ENCODE measurements at places on chromosomes 12 and 14. TPM values are rescaled to one million over a fixed set of nuclear protein-coding genes. Genes with fewer than 3 reads are reported as not detected.
A peak's percentile ranks its signal among the peaks of the same experiment; 100 is the strongest.

- no peak for DNase-seq
- H3K4me3 ChIP-seq = no peak overlapping the region
- no peaks in the 10 kb centered on the region for H3K27me3 ChIP-seq
- no peaks in the 10 kb centered on the region for H3K4me1 ChIP-seq
- H3K36me3 ChIP-seq = no peaks in the 10 kb centered on the region
- no peak overlapping the region for H3K27ac ChIP-seq
These were observed 47.3 kb downstream of the ACSM4 start for GRCh38 chr12:7351177-7351576.

GRCh38 chr14:38948171-38948570 lies 154.9 kb downstream of the SEC23A start:
- H3K27ac ChIP-seq = no peak overlapping the region
- H3K4me1 ChIP-seq = no peaks in the 10 kb centered on the region
- no peak overlapping the region for H3K4me3 ChIP-seq
- no peak for DNase-seq
- no peaks in the 10 kb centered on the region for H3K27me3 ChIP-seq

GRCh38 chr14:60637479-60638315 lies 11.6 kb downstream of the SIX1 start:
- H3K4me3 ChIP-seq = no peak overlapping the region
- no peaks in the 10 kb centered on the region for H3K36me3 ChIP-seq
- DNase-seq = no peak
- H3K27ac ChIP-seq = no peak overlapping the region
- no peaks in the 10 kb centered on the region for H3K4me1 ChIP-seq
- H3K27me3 ChIP-seq = peaks cover 65% of the 10 kb centered on the region

DNA sequence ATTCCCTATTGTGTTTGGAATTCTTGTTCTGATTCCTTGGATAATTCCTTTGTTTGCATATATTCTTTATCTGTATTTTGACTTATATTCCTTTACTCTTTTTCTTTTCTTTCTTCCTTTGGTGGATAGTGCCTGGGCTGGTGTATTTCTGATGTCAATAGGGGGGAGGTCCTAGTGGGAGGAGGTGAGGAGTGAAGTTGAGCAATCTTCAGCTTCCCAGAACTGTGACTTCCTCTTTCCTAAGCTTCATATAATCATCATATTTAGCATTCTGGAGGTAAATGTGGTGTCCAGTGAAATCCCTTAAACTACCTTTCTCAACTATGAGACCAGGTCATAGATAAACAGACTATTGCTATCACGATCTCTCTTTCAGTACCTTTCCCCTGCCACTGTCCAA lies 29.6 kb upstream of the TBPL2 start:
- H3K27me3 ChIP-seq = no peaks in the 10 kb centered on the region
- DNase-seq = no peak
- H3K27ac ChIP-seq = no peak overlapping the region
- no peaks in the 10 kb centered on the region for H3K36me3 ChIP-seq

DNA sequence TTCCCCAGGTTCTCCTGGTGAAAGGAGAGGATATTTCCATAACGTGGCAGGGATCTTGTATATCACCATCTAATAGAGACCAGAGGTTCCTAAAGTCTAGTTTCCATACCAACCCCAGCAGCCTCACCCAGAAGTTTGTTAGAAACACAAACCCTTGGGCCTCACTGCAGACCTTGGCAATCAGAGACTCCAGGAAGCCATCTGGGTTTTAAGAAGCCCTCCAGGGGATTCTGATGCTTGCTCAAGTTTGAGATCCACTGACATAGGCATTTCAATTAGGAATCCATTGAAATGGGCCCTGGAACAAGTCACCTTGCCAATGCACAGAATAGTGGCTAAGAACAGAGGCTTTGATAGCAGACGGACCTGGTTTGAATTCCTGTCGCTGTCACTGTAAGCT lies 2.2 kb upstream of the CMKLR1 start:
- H3K4me1 ChIP-seq = peaks cover 9% of the 10 kb centered on the region
- no peak for DNase-seq
- no peak overlapping the region for H3K27ac ChIP-seq
- H3K27me3 ChIP-seq = no peaks in the 10 kb centered on the region

DNA sequence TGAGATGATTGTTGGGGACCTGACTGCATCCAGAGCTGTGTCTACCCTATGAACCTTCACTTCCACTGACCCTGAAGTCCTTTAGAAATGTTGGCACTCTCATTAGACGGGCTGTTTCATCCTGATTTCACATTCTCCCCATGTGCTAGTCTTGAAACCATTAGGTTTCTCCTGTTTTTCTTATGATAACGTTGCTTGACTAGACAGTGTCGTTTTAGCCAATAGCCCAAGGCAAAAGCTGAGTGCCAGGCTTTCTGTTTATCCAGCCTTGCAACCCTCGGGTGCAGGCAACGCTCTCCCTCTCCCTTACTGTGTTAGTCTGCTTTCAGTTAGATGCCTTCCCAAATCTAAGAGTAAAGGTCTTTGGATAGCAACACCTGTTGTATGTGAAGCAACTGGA lies 30.1 kb downstream of the DACT1 start:
- H3K27me3 ChIP-seq = no peaks in the 10 kb centered on the region
- H3K4me3 ChIP-seq = no peak overlapping the region
- no peaks in the 10 kb centered on the region for H3K36me3 ChIP-seq
- H3K27ac ChIP-seq = no peak overlapping the region
- no peaks in the 10 kb centered on the region for H3K4me1 ChIP-seq

- no peaks in the 10 kb centered on the region for H3K36me3 ChIP-seq
- H3K4me1 ChIP-seq = no peaks in the 10 kb centered on the region
- DNase-seq = no peak
- peak overlapping the region; percentile 79 for H3K27ac ChIP-seq
- H3K4me3 ChIP-seq = no peak overlapping the region
These were observed 22.8 kb upstream of the IGF1 start for GRCh38 chr12:102503056-102503681.

DNA sequence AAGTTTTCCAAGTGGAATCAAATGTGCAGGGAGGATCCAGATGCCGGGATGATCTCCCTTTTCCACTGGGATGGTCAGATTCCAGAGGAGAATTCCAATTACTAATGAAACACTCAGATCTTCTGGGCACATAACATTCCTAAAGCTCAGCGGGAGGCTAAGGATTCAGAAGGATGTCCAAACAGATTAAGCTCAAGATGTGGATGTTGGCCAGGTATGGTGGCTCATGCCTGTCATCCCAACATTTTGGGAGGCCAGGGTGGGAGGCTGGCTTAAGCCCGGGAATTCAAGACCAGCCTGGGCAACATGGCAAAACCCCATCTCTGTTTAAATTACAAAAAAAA lies 62.0 kb upstream of the PNMA1 start:
- no peaks in the 10 kb centered on the region for H3K36me3 ChIP-seq
- no peak overlapping the region for H3K4me3 ChIP-seq
- H3K4me1 ChIP-seq = peaks cover 12% of the 10 kb centered on the region
- no peaks in the 10 kb centered on the region for H3K27me3 ChIP-seq

- DNase-seq = no peak
- no peak overlapping the region for H3K27ac ChIP-seq
- H3K27me3 ChIP-seq = no peaks in the 10 kb centered on the region
- H3K4me1 ChIP-seq = no peaks in the 10 kb centered on the region
- no peaks in the 10 kb centered on the region for H3K36me3 ChIP-seq
These were observed 64.3 kb upstream of the CDKN3 start for GRCh38 chr14:54332490-54332889.

DNA sequence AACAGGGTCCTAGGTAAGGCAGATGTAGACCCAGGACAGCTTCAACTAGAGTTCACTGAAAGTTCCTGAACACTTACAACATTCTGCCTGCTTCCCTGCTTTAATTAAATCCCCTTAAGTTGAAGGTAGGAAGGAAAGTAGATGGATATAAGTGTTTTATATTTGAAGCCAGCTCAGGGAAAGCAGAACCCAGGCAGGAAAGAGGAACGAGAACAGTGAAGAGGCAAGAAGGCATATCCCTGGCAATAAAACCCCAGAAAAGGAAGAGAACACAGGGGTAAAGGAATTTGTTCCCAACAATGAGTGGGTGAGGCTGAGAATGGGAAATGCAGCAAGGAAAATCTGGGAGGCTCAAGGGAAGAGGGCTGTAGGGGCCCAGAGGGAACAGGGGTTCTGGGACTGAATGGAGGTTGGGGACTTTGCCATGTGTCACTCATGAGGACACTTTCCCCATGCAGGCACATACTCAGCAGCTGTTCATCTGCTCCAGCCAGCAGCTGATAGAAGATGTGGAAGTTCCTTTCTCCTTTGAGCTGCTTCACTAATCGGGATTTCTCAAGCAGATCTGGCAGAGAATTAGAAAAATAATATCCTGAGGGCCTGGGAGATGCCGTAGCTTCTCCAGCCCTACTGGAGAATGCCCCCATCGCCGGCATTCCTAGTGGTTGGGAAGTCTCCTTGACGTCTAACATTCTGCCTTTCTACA lies 3.7 kb downstream of the MYO1A start:
- DNase-seq = no peak
- H3K4me3 ChIP-seq = no peak overlapping the region
- H3K36me3 ChIP-seq = no peaks in the 10 kb centered on the region
- H3K4me1 ChIP-seq = no peaks in the 10 kb centered on the region

DNA sequence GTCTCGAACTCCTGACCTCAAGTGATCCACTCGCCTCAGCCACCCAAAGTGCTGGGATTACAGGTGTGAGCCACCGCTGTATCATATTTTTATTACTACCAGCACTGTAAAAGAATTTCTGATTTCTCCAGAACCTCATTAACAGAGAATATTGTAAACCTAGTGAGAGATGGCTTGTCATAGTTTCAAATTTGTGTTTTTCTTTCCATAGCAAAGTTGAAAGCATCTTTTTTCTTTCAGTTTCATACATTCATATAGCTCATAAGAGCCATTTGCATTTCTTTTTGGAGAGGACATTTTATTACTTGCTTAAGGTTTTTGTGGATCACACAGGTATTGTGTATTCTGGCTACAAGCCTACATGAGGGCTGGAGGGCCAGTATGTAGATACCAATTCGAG lies 58.0 kb downstream of the MIS18BP1 start:
- no peak overlapping the region for H3K4me3 ChIP-seq
- H3K27ac ChIP-seq = no peak overlapping the region
- H3K27me3 ChIP-seq = no peaks in the 10 kb centered on the region

GRCh38 chr14:35696575-35696974 lies 112.5 kb downstream of the RALGAPA1 start:
- H3K4me3 ChIP-seq = no peak overlapping the region
- H3K36me3 ChIP-seq = no peaks in the 10 kb centered on the region
- no peak for DNase-seq
- H3K4me1 ChIP-seq = no peaks in the 10 kb centered on the region

GRCh38 chr12:114232187-114232586 lies 173.8 kb downstream of the TBX5 start:
- H3K27me3 ChIP-seq = no peaks in the 10 kb centered on the region
- DNase-seq = no peak
- H3K4me3 ChIP-seq = no peak overlapping the region
- H3K4me1 ChIP-seq = no peaks in the 10 kb centered on the region

DNA sequence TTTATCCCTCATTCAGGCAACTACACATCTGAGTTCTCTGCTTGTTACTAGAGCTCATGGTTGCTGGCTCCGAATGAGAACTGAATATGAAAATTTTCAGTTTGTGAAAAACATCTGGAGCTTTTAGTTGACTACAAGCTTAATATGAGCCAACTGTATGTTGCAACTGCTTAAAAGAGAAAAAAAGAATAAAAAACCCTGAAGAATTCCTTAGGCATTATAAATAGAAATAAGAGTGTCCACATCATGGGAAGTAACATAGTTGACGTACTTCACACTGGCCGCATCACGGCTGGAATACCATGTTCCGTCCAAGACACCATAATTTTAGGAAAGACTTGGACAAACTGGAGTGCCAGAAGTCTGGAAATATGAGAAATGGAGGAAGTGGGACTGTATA lies 57.9 kb downstream of the PDE3A start:
- no peak overlapping the region for H3K27ac ChIP-seq
- no peak overlapping the region for H3K4me3 ChIP-seq
- no peaks in the 10 kb centered on the region for H3K4me1 ChIP-seq
- DNase-seq = peak; percentile 63
- H3K36me3 ChIP-seq = no peaks in the 10 kb centered on the region

GRCh38 chr12:7929083-7929792 lies 6.7 kb downstream of the SLC2A3 start:
- H3K27me3 ChIP-seq = no peaks in the 10 kb centered on the region
- H3K4me3 ChIP-seq = no peak overlapping the region
- H3K27ac ChIP-seq = no peak overlapping the region
- no peaks in the 10 kb centered on the region for H3K36me3 ChIP-seq

- H3K27ac ChIP-seq = no peak overlapping the region
- no peaks in the 10 kb centered on the region for H3K36me3 ChIP-seq
- H3K4me3 ChIP-seq = no peak overlapping the region
- no peaks in the 10 kb centered on the region for H3K27me3 ChIP-seq
- no peaks in the 10 kb centered on the region for H3K4me1 ChIP-seq
- peak; percentile 41 for DNase-seq
These were observed 6.1 kb upstream of the FAIM2 start for GRCh38 chr12:49909826-49910225.

GRCh38 chr14:57831981-57832380 lies 33.9 kb downstream of the SLC35F4 start:
- DNase-seq = no peak
- H3K4me3 ChIP-seq = no peak overlapping the region
- H3K4me1 ChIP-seq = no peaks in the 10 kb centered on the region
- no peaks in the 10 kb centered on the region for H3K27me3 ChIP-seq

DNA sequence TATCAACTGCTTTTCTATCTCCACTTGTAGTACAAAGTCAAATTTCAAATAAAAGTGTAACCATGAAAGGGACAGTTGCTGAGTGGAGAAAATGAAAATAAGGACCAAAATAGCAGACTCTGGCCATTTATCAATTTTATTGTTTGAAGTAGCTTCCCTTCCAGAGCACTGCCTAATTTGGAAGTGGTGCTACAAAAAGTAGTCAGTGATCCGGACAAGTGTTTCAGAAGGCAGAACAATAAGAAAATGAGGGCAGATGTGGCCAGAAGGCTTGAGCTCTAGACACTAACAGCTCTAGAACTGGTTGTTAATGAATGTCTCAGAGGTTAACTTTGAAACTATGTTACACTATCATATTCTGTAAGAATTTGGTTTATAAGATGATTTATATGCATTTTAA lies 48.9 kb downstream of the ABCC9 start:
- peak overlapping the region; percentile 92 for H3K27ac ChIP-seq
- H3K27me3 ChIP-seq = no peaks in the 10 kb centered on the region
- H3K4me3 ChIP-seq = no peak overlapping the region
- DNase-seq = no peak

DNA sequence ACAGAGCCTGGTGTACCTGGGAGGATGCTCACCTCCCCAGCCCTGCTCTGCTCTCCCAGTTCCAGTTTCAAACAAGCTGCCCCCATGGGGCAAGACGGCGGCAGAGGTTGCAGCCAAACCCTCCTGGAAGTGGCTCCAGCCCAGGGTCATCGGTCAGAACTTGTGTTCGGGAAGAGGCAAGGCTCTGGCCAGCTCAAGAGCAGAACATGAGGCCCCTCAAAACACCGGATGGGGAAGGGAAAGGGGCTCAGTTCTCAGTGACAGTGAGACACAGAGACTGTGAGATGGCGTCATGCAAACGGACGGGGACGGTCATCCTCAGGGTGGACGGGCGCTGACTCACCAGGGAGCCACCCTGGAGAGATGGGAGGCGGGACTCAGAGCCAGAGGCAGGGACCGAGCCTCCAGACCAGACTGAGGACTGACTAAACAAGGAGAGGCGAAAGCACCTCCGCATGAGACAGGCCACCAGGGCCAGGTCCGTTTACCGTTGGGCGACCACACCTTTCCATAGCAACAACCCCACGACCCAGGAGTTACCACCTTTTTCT lies 63.9 kb upstream of the GALNT9 start:
- H3K27ac ChIP-seq = no peak overlapping the region
- H3K36me3 ChIP-seq = no peaks in the 10 kb centered on the region
- no peak overlapping the region for H3K4me3 ChIP-seq
- no peaks in the 10 kb centered on the region for H3K4me1 ChIP-seq

Gene PTPN6
- 0.59 TPM for total RNA-seq

Gene TSPAN8
- total RNA-seq = 0.51 TPM

Gene WSCD2
- 25.1 TPM for total RNA-seq

Gene TIGAR
- 0.26 TPM for total RNA-seq

Gene CLEC4C
- total RNA-seq = 0.62 TPM

Gene HECTD4
- total RNA-seq = 15.9 TPM

Gene ALG10
- total RNA-seq = 26.0 TPM

Gene GUCY2C
- 0.15 TPM for total RNA-seq

Gene SOX5
- 69.5 TPM for total RNA-seq

All from uterus (tissue), 4 donors.